ENCODE measurements at places on chromosomes 2 and 18.

DNA sequence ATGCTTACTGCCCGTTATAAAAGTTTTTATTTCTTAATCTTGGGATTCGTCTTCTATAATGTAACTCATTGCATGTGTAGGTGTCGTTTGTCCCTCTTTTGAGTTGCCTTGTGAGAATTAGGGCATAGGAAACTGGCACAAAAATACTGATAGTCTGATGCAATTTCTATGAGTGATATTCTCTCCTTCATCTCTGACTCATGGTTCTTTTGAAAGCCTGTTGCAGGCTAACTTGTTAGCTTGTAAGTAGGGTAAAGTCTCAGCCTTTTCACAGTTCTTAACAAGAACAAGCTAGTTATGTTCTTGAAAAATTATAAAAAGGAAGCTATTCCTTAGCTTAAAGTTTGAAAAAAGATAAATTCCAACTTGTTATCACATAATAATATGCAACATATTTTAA lies 1085.4 kb upstream of the NRXN1 start:
- DNase-seq, result peak; percentile 75

GRCh38 chr18:56935434-56936040 lies 211.3 kb upstream of the BOD1L2 start:
- DNase-seq, result no peak

DNA sequence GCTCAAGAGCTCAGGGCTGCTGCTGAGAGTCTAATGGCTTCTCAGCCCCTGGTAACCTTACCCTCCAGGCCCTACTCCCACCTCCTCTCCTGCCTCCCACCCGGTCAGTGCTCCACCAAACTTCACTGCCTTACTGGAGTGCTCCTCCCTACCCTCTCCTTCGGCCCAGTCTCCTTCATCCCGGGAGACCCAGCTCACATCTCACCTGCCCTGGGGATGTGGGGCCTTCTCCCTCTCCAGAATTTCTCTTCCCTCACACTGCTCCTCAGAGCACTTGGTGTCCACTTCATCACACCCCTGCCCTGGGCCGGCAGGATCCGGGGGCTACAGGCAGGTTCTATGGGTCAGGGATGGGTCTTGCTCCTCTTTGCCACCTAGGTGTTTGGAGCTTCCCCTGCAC lies 21.6 kb downstream of the PTPN18 start:
- DNase-seq, result no peak

DNA sequence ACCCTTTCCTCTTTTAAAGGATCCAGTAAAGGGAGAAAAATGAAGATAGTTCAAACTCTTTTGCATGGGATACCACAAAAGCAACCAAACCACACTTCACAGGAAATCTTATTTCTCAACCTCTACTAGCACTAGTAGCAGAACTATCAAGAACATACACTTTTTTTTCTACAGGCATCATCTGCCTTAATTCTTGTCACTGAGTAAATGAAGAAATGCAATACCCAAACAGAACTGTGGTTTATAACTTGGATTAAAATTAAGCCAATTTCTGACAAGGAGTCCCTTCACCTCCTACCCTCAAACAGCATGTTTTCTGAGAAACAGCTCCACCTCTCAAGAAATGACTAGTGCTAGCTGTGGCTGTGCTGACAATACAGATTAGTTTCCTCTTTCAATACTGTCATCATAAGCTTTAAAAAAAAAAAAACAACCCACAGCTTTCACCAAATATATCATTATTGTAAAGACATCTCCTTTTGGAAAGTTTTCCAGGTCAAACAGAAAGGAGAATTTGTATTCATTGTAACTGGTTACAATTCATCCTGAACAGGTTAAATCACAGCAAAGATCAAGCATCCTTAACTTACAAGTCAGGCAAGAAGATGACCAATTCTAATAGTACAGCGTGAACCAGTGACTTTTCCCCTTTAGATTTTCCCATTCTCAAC lies 44.4 kb downstream of the PTPN2 start:
- DNase-seq, result peak; percentile 57

DNA sequence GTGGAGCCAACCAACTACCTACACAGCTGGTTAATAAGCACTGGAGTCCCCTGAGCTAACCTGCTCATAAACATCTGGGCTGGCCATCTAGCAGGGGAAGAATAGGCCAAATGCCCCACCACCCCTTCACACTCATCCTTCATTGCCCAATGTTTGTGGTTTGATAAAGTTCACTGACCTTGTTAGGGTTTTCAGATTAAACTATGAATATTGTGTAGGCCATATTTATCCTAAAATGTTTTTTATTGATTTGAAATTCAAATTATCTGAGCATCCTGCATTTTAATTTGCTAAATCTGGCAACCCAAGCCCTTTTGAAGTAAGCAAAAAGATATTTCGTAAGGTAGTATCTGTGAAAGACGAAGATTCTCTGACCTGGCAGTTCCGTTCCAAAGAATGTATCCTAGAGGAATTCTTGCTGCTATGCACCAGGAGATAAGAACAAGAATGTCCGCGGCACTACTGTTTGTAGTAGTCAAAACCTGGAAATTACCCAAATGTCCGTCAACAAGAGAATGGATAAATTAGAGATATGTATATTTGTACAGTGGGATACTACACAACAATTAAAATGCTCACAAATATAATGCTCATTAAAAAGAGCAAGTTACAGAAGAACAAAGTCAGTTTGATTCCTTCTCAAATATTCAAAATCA lies 5.8 kb upstream of the TLK1 start:
- peak; percentile 43 for DNase-seq

GRCh38 chr2:121640380-121641316 lies 8.6 kb downstream of the CLASP1 start:
- DNase-seq, result no peak

DNA sequence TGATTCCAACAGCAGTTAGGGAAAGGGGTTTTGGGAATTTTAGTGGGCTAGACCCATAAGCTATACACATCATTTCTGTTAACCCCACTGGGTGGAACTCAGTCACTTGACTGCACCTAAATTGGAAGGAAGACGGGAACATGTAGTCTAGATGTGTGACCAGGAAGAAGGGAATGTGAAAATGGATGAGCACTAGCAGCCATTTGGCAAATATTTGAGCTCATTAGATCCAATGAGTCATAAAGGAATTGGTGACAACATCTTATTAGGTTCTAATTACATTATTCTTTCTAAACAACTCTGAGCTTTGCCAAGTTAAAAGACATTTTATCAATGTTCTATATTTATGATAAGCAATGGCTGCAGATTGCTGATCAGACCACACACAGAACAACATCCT lies 400.6 kb downstream of the IRS1 start:
- no peak for DNase-seq

DNA sequence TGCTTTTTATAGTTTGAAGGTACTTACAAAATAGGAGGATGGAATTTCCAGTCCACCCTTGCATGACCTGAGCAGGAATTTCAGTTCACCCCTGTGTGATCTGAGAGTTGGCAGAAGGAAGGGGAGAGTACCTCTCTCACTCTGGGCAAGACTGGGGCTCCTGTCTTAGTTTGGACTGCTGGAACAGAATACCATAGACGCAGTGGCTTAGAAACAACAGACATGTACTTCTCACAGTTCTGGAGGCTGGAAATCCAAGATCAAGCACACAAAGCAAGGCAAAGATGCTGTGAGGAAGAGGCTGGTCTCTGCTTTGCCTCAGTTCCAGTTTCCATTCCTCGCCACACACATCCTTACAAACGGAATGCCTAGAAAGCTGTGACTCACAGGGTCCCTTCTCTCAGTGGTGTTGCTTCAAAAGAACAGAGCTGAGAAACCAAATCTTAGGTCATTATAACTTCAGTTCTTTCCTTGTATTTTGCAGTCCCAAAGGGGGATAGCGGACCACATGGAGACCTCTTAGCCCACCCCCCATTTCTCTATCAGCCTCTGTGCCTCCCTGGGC lies 108.8 kb upstream of the HAAO start:
- DNase-seq, result peak; percentile 70

- peak; percentile 4 for DNase-seq
Observed at GRCh38 chr2:21381421-21381820, 257.7 kb downstream of the TDRD15 start.

DNA sequence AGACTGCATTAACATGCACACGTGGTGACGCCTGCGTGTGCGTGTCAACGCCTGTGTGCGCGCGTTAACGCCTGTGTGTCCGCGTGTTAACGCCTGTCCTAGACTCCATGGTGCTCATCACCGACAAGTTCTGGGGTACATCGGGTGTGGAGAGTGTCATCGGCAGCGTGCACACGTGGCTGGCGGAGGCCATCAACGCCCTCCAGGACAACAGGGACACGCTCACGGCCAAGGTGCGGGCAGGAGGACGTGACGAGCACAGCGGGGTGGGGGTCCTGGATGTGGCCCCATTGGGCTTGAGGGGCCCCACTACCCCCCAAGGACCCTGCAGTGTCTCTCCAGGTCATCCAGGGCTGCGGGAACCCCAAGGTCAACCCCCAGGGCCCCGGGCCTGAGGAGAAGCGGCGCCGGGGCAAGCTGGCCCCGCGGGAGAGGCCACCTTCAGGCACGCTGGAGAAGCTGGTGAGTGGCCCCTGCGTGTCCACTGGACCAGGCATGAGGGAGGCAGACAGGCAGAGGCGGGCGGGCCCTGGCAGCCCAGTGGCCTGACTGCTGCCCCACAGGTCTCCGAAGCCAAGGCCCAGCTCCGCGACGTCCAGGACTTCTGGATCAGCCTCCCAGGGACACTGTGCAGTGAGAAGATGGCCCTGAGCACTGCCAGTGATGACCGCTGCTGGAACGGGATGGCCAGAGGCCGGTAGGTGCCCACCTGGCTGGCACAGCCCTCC lies 29.2 kb downstream of the GPC1 start:
- no peak for DNase-seq

DNA sequence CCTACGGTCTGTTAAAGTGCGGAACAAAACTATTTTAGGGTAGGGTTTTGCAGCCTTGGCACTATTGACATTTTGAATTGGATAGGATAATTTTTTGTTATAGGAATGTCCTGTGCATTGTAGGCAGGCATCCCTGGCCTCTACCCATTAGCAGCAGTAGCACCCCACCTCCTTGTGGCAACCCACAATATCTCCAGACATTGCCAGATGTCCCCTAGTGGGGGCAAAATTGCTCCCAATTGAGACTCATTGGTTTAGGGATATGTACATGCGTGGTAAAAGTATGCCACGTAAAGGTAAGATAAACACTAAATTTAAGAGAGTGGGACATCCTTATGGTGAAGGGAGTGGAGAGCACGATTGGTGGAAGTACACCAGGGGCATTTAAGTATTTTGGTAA lies 4.6 kb downstream of the MIB1 start:
- DNase-seq, result no peak

- peak; percentile 8 for DNase-seq
Observed at GRCh38 chr2:16281451-16282335, 341.3 kb downstream of the MYCN start.

GRCh38 chr2:36809069-36809445 lies 112.5 kb downstream of the VIT start:
- DNase-seq, result no peak

- DNase-seq, result no peak
Observed at GRCh38 chr2:235007664-235008457, 56.0 kb downstream of the SH3BP4 start.

DNA sequence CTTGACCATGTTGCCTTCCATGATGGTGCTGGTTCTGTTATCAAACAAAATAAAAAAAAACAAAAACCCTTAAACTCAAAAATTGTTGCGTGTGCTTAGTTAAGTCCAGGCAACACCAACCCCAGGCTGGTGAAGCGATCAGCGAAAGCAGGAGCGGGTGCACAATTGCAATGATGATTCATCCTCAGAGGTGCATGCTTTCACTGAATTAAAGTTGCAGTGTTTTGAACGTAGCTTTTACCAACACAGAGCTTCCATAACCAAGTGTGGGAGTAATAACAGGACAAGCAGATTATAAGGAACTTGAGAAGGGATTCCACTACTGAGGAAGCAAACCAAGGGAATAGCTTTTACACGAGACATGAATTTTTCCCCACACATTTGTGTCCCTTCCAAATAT lies 39.7 kb upstream of the RAPH1 start:
- DNase-seq, result no peak

DNA sequence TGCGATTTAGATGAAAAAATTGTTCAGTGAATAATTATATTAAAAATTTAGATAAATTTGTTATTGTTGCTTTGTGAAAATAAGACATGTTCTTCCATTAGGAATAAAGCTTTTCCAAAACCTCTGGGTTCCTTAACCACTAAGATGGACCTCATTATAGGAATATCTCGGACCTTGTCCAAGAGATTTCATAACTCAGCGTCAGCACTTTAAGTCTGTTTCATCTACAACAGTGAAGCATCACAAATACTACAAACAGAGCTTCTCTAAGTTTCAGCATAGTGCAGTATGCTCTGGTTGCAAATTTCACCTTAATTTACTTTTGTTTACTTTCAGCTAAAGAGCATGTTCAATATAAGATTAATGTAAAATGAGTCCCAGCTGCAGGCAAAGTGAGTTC lies 150.3 kb downstream of the UBE2E3 start:
- peak; percentile 41 for DNase-seq

- no peak for DNase-seq
Observed at GRCh38 chr2:30997979-30998378, 140.3 kb downstream of the GALNT14 start.

DNA sequence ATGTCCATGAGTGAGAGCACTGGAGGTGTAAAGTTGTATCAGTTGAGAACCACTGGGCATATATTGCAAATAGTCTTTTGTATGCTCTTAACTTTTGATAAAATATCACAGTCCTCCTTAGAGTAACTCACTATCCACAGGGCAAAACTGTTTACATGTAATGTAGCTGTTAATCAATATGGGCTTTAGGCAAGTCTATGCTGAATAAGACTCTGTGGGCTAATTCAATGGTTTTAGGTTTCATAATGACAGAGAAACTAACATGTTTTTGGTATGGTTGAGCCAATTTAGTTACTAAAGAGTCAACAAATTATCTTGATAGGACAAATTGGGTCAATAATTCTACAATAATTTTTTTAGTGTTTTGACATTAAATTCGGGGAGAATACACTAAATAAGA lies 1134.9 kb upstream of the FAM98A start:
- DNase-seq, result no peak

GRCh38 chr2:227565080-227565479 lies 33.6 kb upstream of the SCYGR2 start:
- DNase-seq, result no peak

- no peak for DNase-seq
Observed at GRCh38 chr2:119730671-119731177, 29.0 kb upstream of the PTPN4 start.

DNA sequence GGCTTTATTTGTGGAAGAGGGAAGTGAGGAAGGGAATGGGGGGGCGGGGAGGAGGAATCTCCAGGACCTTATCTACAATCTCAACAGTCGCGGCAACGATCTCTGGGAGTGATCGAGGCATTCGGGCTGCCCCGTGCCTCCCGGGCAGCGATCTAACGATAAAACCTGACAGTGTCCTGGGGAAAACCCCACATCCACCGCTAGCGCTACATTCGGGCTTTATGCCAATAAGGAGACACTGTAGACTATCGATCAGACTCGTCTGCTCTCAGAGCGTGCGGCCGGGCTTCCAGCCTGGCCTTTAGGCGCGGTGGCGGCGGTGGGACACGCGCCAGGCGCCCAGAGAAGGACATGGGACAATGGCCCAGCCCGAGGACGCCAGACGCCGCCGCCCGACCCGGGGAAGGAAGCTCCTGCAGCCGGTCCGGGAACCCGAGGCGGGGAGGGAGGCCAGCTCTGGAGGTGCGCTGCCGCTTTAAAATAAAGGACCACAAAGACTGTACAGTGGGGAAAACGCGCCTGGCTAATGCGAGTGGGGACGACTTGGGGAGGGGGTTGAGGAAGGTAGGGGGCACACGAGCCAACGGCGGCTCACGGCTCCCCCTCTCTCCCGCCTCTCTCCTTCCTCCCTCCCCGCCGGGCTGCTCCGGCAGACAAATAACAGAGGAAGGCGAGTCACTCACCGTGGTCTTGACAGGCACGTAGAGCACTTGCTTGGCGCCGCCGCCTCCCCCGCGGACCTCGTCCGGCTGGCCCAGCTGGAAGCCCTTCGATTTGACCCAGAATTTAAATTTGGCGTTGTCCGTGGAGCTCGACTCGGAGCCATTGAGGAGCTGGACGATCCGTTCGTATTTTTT lies 2.2 kb downstream of the NOL4 start:
- DNase-seq, result peak; percentile 1
